ENCODE measurements at places on chromosomes 2 and 18.

DNA sequence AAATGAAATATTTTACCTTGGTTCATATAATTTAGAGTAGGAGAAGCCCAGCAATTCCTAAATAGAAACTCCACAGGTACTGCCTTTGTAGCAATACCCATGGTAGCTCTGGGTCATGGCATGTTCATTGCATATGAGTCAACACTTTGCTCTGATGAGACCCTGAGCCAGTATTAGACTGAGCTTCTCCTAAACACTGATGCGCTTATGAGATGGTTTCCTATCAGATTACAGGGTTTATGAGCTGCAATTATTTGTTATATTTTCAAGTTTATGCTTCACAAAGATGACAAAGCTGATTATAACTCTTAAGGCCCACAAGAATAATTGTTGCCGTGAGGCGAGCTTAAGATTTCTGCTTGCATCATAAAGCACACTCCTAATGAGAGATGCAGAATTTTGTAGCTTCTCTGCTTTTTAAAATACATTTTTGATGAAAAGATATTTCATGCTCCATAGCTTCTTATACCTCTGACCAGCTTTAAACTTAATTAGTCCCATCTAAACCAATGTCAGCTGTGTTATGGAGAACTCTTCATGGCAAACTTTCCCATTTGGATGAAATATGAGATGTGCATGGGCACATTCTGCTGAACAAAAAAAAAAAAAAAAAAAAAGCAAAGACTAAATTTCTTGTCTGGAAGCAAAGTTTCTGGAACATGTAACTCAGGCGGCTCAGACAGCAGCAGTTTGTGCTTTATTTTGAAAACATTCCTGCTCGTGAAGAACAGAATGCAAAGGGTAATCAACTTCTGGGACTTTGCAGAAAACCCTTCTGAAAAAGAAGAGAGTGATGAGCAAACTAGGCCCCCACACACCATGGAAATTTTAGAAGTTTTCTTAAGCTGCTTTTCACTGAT, 162.6 kb downstream of the KCNE4 start:
- H3K4me1 ChIP-seq = peaks cover 15% of the 10 kb centered on the region
- no peak for DNase-seq
- no peak overlapping the region for H3K27ac ChIP-seq
- no peak overlapping the region for H3K4me3 ChIP-seq
- H3K36me3 ChIP-seq = no peaks in the 10 kb centered on the region
- no peaks in the 10 kb centered on the region for H3K27me3 ChIP-seq

- H3K27ac ChIP-seq = no peak overlapping the region
- DNase-seq = no peak
- H3K4me1 ChIP-seq = no peaks in the 10 kb centered on the region
- H3K27me3 ChIP-seq = no peaks in the 10 kb centered on the region
- no peak overlapping the region for H3K4me3 ChIP-seq
These were observed 35.3 kb downstream of the BCL2 start for GRCh38 chr18:63284173-63284799.

DNA sequence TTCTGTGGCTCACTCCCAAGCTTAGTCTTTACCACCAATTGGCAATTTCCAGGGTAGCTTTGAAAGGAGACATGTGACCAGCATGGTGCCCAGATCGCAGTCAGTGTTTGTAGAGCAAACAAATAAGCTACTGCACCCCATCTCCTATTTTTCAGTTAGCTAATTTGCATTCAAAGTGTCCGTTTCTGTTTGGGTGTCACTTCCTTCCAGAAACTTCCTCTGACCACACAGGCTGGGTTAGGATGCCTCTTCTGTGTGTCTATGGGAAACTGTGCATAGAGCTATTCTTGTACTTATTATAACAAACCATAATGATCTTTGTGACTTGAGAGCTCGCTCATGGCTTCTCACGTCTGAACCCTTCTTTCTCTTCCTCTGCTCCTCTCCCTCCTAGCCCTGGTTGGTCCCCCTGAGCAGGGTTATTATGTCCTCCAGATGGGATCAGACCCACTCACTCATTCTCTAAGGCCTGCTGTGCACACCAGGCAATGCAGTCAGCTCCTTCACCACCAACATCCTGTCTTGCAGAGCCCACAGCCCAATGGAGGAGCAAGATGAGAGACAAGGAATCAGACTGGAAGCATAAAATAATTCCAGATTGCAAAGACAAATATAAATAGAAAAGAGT, 101.2 kb upstream of the ALK start:
- H3K27me3 ChIP-seq = peaks cover 70% of the 10 kb centered on the region
- no peaks in the 10 kb centered on the region for H3K4me1 ChIP-seq
- H3K27ac ChIP-seq = no peak overlapping the region
- no peaks in the 10 kb centered on the region for H3K36me3 ChIP-seq

- no peaks in the 10 kb centered on the region for H3K4me1 ChIP-seq
- no peak overlapping the region for H3K4me3 ChIP-seq
- H3K36me3 ChIP-seq = no peaks in the 10 kb centered on the region
These were observed 42.5 kb downstream of the ADD2 start for GRCh38 chr2:70725505-70725904.

GRCh38 chr2:190178066-190178722, 115.7 kb upstream of the MSTN start:
- no peaks in the 10 kb centered on the region for H3K27me3 ChIP-seq
- H3K27ac ChIP-seq = no peak overlapping the region
- H3K4me3 ChIP-seq = no peak overlapping the region

GRCh38 chr18:41244591-41245037, 710.4 kb upstream of the PIK3C3 start:
- no peaks in the 10 kb centered on the region for H3K4me1 ChIP-seq
- H3K27ac ChIP-seq = no peak overlapping the region
- no peaks in the 10 kb centered on the region for H3K36me3 ChIP-seq
- no peaks in the 10 kb centered on the region for H3K27me3 ChIP-seq
- DNase-seq = no peak

GRCh38 chr2:170322140-170322766, 144.3 kb downstream of the MYO3B start:
- no peaks in the 10 kb centered on the region for H3K4me1 ChIP-seq
- no peaks in the 10 kb centered on the region for H3K36me3 ChIP-seq
- no peak overlapping the region for H3K27ac ChIP-seq
- no peaks in the 10 kb centered on the region for H3K27me3 ChIP-seq
- no peak overlapping the region for H3K4me3 ChIP-seq
- no peak for DNase-seq

GRCh38 chr2:65390134-65390533, 42.3 kb downstream of the SPRED2 start:
- no peak for DNase-seq
- H3K4me1 ChIP-seq = peaks cover 24% of the 10 kb centered on the region
- no peaks in the 10 kb centered on the region for H3K36me3 ChIP-seq
- H3K27ac ChIP-seq = no peak overlapping the region
- no peak overlapping the region for H3K4me3 ChIP-seq

DNA sequence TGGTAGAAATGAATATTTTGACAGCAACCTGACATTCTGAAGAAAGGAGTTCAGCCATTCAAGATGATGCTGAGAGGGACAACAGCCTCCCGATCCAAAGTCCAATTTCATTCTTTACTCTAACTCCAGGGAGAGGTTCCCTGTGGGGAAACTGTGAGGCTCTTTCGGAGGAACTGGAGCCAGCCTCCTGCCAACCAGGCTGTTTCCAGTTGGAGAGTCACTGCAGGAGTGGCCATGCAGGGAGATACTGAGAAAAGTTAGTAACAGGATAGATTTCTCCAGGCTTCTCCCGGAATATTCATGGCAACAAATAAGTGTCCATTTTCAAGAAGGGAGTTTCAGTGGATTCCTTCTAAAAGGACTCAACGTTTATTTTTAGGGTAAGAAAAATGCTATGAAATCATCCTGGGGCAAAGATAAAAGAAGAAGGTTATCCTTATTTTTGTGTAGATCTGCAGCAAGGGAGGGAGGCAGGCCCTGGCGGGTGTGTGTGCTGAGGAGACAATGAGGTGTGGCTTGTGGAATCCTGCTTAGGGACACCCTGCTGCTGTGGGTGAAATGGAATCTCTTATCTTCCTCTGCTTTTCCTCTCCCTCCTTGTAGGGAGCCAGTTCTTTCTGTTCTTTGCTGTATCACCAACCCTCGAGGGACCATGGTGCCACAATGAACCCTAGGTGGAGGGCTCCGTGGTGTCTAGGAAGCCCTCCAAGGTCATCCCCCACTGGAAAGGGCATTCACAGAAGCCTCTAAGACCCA, 18.1 kb downstream of the KLHL14 start:
- H3K4me3 ChIP-seq = no peak overlapping the region
- no peak overlapping the region for H3K27ac ChIP-seq
- H3K36me3 ChIP-seq = no peaks in the 10 kb centered on the region
- DNase-seq = no peak
- H3K27me3 ChIP-seq = no peaks in the 10 kb centered on the region

DNA sequence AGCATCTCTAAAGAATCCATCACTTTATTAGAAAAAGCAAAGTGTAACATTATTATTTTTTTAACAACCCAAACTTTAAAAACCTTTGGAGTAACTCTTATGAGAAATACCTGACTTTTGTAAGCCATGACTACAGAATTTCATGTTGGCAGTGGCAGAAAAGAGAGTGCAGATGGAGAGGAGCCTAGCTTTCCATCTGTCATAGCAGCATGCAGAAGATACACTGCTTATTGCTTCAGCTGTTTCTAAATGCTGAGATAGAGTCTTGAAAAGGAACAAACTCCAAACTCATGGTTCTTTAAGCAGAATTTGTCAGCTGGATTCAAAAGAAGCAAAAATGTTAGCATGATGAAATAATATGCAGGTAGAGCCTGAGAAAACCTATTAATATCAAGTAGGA, 1130.3 kb downstream of the DPP10 start:
- DNase-seq = no peak
- no peaks in the 10 kb centered on the region for H3K36me3 ChIP-seq
- H3K27me3 ChIP-seq = no peaks in the 10 kb centered on the region
- no peak overlapping the region for H3K27ac ChIP-seq
- H3K4me1 ChIP-seq = no peaks in the 10 kb centered on the region

- no peaks in the 10 kb centered on the region for H3K27me3 ChIP-seq
- no peak overlapping the region for H3K27ac ChIP-seq
- DNase-seq = no peak
- no peaks in the 10 kb centered on the region for H3K36me3 ChIP-seq
- no peak overlapping the region for H3K4me3 ChIP-seq
These were observed 72.2 kb downstream of the ACVR1 start for GRCh38 chr2:157803952-157804351.

GRCh38 chr2:120767486-120768005, 31.9 kb downstream of the GLI2 start:
- H3K4me3 ChIP-seq = no peak overlapping the region
- no peaks in the 10 kb centered on the region for H3K4me1 ChIP-seq
- DNase-seq = no peak
- peaks cover 22% of the 10 kb centered on the region for H3K27me3 ChIP-seq
- H3K27ac ChIP-seq = no peak overlapping the region

DNA sequence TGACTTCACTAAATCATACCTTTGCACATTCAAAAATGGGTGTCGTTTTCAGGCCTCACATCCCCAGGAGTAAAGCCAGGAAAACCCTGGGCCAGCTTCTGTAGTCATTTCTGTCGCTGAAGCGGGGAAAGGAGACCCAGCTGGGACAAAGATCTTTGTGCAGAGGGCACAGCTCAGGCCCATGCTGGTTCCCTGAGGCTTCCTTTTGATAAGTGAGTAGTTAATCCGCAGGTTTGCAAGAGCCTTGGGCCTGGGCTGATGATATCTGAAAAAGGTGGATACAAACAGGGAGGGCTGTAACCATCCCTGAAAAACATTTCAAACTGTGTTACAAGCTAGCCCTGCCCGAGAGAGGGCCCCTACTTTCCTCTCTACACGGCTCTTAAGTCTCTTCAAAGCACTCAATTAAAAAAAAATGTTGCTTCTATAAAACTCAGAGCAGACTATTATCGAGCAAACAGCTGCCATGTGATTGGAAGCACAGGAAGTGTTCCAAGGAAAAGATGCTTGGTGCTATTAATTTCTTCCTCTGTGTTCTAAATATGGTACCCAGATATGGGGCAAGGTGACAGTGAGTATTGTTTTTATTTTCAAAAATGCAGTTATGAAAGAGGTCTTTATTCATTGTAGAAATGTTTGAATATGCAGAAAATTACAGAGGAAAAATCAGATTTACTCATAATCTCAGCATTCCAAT, 117.2 kb downstream of the LNPK start:
- no peak overlapping the region for H3K27ac ChIP-seq
- H3K4me3 ChIP-seq = no peak overlapping the region
- no peaks in the 10 kb centered on the region for H3K36me3 ChIP-seq
- H3K4me1 ChIP-seq = no peaks in the 10 kb centered on the region
- no peak for DNase-seq

DNA sequence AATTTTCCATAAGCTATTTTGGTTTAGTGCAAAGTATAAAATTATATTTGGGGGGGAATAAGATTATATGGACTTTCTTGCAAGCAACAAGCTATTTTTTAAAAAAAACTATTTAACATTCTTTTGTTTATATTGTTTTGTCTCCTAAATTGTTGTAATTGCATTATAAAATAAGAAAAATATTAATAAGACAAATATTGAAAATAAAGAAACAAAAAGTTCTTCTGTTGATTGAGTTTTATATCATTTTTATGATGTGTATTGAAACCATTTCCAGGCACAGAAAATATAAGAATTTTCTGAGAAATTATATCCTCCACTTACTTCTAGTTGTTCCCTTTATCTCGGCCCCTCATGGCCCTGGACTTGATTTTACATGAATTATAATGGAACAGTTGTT, 3.7 kb downstream of the CCL20 start:
- no peaks in the 10 kb centered on the region for H3K27me3 ChIP-seq
- peak overlapping the region; percentile 98 for H3K27ac ChIP-seq
- DNase-seq = no peak
- peak overlapping the region; percentile 55 for H3K4me3 ChIP-seq

GRCh38 chr2:63981702-63982103, 37.5 kb downstream of the VPS54 start:
- H3K27ac ChIP-seq = no peak overlapping the region
- H3K4me1 ChIP-seq = peaks cover 12% of the 10 kb centered on the region
- no peaks in the 10 kb centered on the region for H3K27me3 ChIP-seq
- DNase-seq = no peak

DNA sequence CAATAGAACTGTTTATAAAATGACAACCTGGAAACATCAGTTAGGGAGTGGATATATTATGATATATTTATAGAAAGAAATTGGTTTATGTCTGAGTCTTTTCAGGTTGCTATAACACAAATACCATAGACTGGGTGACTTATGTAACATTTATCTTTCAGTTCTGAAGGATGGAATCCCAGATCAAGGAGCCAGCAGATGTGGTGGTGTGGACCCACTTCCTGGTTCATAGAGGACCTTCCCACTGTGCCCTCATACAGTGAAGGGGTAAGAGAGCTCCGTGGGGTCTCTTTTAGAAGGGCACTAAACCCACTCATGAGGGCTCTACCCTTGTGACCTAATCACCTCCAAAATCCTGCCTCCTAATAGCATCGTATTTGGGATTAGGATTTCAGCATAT, 86.7 kb downstream of the BCL2 start:
- H3K36me3 ChIP-seq = no peaks in the 10 kb centered on the region
- no peaks in the 10 kb centered on the region for H3K27me3 ChIP-seq
- no peak for DNase-seq
- no peak overlapping the region for H3K27ac ChIP-seq

- no peak overlapping the region for H3K4me3 ChIP-seq
- no peak for DNase-seq
- H3K27me3 ChIP-seq = no peaks in the 10 kb centered on the region
- H3K36me3 ChIP-seq = peaks cover 4% of the 10 kb centered on the region
- 0 out of 2 replicates have a peak, but pooled peaks cover 4% of the 10 kb centered on the region for H3K4me1 ChIP-seq
These were observed 1.3 kb upstream of the ZNF24 start for GRCh38 chr18:35345460-35345921.

Measured in PC-9 (cell line).